Ammon's horn (tissue), 1 donor: ENCODE measurements at places on chromosomes 12 and 14.

DNA sequence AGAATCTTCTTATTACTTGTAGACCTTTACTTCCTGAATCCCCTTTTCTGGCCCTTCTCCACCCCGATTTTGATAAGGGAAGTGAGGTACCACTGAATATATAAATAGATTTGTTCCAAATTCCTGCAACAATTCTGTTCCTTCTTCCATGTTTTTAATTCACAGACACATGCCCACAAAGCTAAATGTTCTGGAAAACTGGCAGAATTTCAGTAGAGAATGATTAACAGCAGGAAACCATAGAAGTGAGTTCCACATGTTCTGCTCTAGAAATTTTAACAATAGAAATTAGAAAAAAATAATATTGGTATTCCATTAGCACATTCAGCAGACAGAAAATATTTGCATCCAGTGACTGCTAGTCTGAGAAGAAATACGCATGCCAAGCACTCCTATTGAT lies 139.6 kb downstream of the SLC2A13 start:
- no peak for DNase-seq

DNA sequence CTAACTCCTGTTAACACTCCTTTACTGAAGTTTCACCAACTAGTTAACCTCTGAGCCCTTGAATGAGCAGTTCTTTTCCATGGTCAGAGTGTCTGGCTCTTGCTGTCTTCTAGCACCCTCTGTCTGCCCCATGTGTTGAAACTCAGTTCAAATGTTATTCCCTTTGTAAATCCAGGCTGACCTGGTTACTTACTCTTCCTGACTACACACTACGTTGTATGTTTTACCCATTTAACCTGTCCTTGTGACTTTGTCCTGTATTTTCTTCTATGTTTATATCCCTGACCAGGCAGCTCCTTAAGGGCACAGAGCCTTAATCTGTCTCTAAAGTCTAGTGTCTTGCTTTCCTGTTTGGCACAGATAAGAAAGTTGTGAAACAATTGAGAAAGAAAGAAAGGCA lies 389.0 kb upstream of the RPL10L start:
- DNase-seq: peak; percentile 45

DNA sequence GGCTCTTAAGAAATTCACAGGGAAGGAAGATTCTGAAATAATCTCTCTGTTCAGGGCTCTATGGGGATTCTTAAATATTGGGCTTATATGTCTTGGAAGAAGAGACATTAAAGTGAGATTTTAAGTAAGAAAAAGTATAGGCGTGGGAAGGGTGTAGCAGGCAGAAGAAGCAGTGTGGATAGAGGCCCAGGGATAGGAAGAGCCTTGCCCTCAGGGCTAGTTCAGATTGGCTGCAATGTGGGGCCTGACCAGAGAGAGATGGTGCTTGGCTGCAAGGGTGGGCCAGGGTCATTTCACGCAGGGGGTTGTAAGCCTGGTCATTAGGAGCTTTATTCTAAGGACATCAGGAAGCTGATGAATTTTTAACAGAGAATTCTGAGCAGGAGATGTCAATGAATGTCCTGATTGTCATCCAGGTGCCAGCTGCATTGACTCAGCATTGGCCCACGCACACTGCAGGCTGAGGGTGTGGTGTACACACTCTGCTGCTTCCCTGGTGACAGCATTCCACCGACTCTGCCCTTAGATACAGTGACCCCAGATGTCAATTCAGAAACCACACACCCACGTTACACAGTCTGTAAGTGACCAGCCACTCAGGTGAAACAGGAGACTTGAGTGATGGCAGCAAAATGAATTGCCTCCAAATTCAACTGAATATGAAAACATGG lies 582.5 kb downstream of the NRXN3 start:
- DNase-seq: peak; percentile 64

DNA sequence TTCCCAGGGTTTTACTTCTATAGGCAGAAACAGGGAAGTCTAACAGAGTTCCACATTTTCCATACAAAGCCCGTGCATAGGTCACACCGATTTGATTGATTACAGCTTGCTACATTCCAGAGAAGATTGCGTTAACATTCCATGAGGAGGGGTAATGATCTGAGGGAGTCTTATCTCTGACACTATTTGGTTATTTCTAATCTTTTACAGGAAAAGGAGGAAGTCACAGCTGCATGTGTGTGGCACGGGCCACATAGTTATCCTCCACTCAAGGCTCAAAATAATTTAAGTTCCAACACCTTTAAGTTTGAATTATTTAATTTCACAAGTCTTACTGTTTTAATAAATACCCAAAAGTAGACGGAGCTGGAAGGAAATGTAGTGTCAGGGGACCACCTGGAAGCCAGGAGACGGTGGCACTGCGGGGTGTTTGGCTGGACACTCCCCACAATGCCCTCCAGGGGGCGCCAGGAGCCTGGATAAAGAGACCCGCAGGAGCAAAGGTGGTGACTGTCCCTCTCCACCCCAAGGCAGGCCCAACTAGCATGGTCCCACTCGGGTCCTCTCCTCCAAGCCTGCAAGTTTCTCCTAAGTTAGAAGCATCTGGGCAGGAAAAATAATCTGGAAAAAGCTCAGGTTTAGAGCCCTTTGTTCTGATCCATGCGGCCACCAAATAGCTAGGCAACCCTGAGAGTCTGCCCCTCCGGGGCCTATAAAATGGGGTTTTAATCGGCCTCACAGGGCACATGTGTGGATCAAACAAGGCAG lies 20.2 kb downstream of the KRT8 start:
- DNase-seq: peak; percentile 51

GRCh38 chr12:40551466-40551865 lies 140.8 kb upstream of the CNTN1 start:
- no peak for DNase-seq

GRCh38 chr14:75224561-75224960 lies 48.1 kb upstream of the TMED10 start:
- DNase-seq: no peak

GRCh38 chr12:104522985-104523722 lies 66.4 kb downstream of the CHST11 start:
- no peak for DNase-seq

DNA sequence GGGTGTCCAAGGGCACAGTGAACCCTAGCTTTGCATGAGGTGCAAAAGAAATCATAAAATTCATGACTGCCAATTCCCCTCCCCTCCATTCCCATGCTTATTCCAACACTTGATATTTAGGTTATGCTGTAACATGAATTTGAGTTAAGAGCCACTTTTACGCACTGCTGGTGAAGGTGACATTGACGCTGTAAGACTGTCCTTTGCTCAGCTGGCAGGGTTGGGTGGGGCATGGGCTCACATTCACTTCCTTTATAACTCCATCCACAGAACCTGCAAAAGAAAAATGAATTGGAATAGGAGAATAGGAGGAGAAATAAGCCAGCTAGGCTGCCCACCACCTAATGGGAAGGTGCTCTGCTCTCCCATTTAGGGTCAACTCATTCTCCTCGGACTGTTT lies 6.9 kb downstream of the NPC2 start:
- no peak for DNase-seq

GRCh38 chr12:119206348-119207062 lies 27.8 kb downstream of the HSPB8 start:
- DNase-seq: no peak

DNA sequence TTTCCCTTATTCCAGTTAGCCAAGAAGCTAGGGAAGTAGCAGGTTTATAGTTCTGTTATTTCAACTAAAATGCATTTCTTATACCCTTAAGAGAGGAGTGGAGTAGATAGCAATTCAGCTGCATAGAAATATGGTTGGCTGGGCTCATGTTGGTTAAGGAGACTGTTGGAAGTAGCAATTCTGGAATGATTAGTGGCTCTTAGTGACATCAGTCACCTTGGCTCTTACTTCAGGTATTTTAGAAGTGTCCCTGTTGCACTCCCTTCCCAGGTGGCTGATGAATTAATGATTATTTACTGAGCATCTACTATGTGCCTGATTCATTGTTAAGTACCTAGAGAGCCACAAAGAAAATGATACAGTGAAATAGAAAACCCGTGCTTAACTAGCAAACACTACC lies 128.1 kb downstream of the MGST1 start:
- DNase-seq: no peak

GRCh38 chr14:61466249-61466904 lies 145.0 kb downstream of the PRKCH start:
- no peak for DNase-seq

- no peak for DNase-seq
Measured at GRCh38 chr12:16189849-16190248, 87.6 kb downstream of the SLC15A5 start.

GRCh38 chr12:132389026-132389425 lies 59.6 kb upstream of the GALNT9 start:
- DNase-seq: no peak

DNA sequence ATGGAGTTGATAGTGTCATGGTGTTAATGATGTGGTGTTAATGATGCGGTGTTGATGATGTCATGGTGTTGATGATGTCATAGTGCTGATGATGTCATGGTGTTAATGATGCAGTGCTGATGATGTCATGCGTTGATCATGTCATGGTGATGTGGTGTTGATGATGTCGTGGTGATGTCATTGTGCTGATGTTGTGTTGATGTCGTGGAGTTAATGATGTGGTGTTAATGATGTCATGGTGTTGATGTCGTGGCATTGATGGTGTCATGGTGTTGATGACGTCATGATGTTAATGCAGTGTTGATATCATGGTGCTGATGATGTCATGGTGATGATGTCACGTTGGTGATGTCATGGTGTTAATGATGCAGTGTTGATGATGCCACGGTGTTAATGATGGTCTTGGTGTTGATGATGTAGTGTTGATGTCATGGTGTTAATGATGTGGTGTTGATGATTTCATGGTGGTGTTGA lies 49.1 kb upstream of the RIMBP2 start:
- no peak for DNase-seq

DNA sequence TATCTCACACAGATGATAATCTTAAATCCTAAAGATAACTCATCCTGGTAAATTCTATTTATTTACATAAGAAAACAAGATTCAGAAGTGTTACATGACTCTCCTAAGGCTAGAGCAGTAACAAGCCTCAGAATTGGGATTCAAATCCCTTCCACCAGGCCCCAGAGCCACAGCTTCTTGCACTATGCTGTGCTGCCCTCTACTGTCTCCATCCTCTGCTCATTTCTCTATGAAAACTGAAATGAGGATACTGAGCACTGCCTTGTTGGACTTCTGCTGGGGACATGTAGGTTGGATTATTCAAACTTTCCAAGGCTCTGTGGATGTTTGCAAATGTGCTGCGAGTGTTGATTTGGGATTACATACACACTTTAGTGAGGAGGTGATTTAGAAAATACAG lies 23.5 kb upstream of the C12orf50 start:
- peak; percentile 74 for DNase-seq

DNA sequence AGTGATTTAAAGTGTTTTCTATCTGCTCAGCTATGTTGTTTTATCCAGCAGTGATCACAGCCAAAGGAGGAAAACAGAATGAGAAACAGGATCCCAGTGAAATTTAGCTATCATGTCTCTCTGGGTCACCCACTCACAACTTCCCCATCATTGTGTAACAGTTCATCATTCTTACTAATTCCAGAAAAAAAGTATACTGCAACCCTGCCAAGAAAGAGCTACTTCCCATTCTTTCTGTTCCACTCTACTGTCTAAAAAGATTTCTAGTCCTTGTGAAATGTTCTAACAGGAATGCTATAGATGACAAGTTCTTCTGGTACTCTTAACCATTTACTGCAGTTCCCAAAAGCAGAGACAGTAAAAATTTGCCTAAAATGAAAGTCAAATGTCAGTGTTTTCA lies 39.2 kb upstream of the CD163 start:
- DNase-seq: peak; percentile 35

- no peak for DNase-seq
Measured at GRCh38 chr12:101733166-101733565, 6.1 kb downstream of the SYCP3 start.

GRCh38 chr12:111430433-111431353 lies 25.0 kb downstream of the SH2B3 start:
- no peak for DNase-seq

- DNase-seq: no peak
Measured at GRCh38 chr14:88852632-88853031, 28.2 kb downstream of the TTC8 start.

DNA sequence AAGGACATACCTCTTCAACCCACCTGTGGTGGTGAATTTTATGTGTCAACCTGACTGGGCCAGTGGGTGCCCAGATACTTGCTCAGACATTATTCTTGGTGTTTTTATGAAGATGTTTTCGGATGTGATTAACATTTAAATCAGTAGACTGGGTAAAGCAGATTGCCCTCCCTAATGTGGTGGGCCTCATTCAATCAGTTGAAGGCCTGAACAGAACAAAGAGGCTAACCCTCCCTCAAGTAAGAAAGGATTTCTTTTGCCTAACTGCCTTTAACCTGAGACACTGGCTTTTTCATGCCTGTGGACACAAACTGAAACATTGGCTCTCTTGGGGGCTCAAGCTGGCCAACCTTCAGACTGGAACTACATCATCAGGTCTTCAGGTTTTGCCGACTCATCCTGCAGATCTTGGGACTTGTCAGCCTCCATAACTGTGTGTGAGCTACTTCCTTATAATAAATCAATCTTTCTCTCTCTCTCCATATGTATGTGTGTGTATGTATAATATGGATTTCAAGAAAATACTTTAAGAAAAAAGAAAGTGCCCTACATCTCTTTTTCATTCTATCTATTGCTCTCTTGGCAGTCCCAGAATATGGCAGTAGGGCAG lies 39.4 kb downstream of the RTN1 start:
- no peak for DNase-seq

- no peak for DNase-seq
Measured at GRCh38 chr14:29236848-29237247, 470.3 kb downstream of the FOXG1 start.

GRCh38 chr12:52680363-52680762 lies at the start of gene KRT1:
TSS of gene KRT1 (minus strand) at chr12:52680407. CDS start at chr12:52680348, 59 bp downstream.
- no peak for DNase-seq

- no peak for DNase-seq
Measured at GRCh38 chr12:87320724-87321123, 708.5 kb downstream of the C12orf50 start.

GRCh38 chr14:75875958-75876357 lies 105.8 kb downstream of the TGFB3 start:
- no peak for DNase-seq

GRCh38 chr14:80105488-80105994 lies 105.8 kb downstream of the DIO2 start:
- DNase-seq: no peak

- DNase-seq: no peak
Measured at GRCh38 chr14:50813544-50813863, 17.5 kb downstream of the NIN start.

GRCh38 chr12:19847294-19848059 lies 408.2 kb downstream of the AEBP2 start:
- no peak for DNase-seq

GRCh38 chr14:92982956-92983355 lies 60.0 kb downstream of the CHGA start:
- no peak for DNase-seq

DNA sequence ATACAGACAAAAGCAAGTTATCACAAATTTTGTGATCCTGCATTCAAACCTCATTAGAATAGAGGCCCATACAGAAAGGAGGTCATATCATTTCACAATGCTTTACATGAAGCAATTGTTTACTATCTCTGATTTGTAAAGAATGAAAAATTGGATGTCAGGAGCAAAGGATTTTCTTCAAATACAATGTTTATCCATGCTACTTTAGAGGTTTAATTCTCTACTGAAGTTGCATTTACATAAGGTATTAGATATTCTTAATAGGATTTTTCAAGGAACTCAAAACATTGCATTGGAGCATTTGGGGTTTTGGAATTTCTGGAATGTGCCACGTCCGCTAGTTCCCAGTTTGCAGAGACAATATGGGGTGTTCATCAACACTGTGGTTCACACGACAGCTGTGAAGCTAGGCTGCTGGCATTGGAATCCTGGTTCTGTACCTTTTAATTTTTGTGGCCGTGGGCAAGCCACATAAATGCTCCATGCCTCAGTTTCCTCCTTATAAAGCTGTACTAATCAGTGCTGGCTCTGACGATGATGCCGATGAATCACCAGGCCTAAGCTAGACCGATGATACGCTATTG lies 174.8 kb downstream of the APAF1 start:
- DNase-seq: peak; percentile 43
